ENCODE measurements at places on chromosomes 11 and 22.
A peak's percentile ranks its signal among the peaks of the same experiment; 100 is the strongest.

- DNase-seq: peak; percentile 10
Observed at GRCh38 chr11:2580061-2580421, 119.8 kb downstream of the KCNQ1OT1 start.

DNA sequence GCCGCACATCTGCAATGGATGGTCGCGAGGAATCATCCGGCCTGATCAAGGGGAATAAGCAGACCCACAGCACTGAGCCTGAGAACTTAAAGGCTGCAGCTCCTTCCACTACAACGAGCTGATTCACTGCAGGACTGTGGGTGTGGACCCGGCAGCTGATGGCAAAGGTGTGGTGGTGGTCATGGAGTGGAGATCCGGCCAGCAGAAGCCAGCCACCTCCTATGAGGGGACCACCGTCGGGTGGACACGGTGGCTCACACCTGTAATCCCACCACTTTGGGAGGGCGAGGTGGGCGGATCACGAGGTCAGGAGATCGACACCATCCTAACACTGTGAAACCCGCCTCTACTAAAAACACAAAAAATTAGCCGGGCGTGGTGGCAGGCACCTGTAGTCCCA lies 66.4 kb downstream of the DGCR2 start:
- DNase-seq: no peak

DNA sequence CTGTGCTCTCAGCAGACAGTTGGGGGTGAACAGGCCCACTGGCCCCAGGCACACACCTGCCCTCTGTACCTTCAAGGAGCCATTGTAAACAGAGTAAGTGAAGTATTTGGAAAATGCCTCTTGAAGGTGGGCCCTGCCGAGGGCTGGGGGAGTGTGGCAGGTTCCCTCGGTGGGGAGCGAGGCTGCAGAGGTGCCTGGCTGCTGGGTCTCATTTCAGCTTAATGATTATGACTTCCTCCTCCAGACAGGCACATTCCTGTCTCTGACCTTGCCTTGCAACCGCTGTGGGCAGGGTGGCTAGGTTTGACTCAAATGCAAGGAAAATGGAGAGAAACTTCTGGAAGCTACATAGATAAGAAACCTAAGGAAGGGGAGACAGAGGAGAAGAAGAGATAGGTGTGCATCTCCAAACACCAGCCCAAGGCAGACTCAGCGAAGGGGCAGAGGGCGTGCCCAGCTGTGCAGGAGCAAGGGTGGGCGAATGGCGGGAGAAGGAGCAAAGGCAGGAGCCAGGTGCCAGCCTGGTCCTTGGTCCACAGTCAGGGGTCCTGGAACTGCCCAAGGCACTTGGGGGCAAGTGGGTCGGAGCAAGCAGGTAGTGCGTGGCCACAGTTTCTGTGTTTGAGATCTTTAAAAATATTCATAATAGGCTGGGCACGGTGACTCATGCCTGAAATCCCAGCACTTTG lies 14.0 kb downstream of the GRAMD4 start:
- no peak for DNase-seq

GRCh38 chr11:28524098-28524497 lies 415.9 kb downstream of the METTL15 start:
- DNase-seq: no peak

DNA sequence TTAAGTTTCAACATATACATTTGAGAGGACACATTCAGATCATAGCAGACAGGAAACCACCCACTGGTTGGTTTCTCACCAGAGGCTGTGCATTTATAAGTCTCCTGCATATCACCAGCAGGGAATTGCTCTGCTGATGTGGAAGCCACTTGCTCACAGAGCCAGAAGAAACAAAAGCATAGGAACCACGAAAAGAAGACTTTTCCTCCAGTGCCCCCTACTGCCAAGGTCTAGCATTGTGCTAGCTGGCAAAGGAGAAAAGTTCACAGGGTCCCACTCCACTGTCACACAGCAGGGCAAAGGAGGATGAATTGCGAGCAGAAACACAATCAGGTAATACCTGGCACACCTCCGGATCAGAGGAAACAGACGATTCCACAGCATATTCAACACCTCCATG lies 28.9 kb upstream of the ISX start:
- no peak for DNase-seq

DNA sequence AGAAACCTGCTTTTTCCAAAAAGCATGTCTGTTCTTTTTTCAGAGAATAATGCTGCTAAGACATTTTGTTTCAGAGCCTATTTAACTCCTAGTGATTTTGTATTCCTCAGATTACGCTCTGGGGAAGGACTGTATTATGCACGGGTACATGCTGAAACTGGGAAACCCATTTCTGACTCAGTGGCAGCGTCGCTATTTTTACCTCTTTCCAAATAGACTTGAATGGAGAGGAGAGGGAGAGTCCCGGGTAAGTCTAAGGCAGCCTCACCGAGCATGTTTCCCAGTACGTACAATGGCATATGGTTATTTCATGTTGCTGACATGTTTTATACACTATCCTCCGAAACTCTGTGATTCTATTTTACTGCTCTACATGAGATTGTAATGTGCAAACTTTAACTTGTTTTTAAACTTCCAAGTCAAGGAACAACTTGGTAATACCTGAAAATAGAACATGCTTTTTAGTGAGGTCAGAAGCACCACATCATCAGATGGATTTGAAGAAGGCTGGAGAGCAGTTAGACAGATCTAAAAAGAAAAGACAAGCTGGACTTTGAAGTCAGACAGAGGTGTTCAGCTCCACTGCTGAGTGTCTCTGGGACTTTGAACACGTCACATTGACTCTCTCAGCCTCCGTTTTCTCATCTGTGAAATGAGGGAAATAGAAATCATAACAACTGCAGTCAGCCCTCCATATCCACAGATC lies 23.7 kb upstream of the MYO18B start:
- no peak for DNase-seq

GRCh38 chr11:9893474-9893873 lies 229.6 kb downstream of the SWAP70 start:
- no peak for DNase-seq

GRCh38 chr11:104892723-104893511 lies 5.3 kb downstream of the CASP12 start:
- DNase-seq: no peak

DNA sequence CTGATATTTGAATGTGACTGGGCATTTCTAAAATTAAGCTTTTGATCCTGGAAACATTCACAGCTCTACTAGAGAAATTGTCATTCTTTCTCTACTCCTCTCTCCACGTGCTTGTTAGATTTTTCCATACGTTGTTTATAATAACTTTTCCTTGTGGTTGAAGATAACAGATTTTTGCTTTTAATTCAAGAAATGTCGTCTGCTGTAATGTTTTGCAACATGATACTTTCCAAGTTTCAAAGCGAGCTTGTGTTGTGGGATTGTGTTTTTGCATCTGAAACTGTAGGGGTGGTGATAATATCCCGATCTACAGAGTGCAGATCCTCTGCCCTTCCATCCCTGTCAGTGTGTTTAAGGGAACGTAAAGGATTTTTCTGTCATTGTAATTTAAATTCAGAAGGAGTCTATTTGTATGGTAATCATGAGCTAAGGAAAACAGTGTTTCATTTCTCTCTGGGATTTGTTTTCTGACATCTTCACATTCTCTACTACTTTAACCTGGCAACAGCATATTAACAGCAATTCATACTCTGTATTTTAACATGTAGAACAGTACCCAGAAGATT lies 321.4 kb downstream of the FAT3 start:
- DNase-seq: no peak

DNA sequence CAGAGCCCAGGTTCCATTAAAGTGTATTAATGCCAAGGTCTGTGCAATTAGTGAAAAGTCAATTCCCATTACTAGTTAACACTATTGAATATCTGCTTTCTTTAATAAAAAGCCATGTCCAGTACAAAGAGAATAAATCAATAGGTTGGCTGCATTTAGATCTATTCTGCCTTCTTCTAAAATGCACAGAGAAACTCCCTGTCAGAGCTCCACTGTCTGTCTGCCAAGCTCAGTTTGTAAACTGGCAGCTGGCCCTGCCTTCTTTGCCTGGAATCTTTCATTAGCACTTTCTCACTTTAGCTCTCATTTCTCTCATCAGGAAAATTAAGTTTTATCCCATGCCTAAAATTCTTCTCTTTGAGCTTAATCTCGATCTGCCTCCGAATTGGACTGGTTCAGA lies 35.6 kb downstream of the ARL14EP start:
- DNase-seq: no peak

DNA sequence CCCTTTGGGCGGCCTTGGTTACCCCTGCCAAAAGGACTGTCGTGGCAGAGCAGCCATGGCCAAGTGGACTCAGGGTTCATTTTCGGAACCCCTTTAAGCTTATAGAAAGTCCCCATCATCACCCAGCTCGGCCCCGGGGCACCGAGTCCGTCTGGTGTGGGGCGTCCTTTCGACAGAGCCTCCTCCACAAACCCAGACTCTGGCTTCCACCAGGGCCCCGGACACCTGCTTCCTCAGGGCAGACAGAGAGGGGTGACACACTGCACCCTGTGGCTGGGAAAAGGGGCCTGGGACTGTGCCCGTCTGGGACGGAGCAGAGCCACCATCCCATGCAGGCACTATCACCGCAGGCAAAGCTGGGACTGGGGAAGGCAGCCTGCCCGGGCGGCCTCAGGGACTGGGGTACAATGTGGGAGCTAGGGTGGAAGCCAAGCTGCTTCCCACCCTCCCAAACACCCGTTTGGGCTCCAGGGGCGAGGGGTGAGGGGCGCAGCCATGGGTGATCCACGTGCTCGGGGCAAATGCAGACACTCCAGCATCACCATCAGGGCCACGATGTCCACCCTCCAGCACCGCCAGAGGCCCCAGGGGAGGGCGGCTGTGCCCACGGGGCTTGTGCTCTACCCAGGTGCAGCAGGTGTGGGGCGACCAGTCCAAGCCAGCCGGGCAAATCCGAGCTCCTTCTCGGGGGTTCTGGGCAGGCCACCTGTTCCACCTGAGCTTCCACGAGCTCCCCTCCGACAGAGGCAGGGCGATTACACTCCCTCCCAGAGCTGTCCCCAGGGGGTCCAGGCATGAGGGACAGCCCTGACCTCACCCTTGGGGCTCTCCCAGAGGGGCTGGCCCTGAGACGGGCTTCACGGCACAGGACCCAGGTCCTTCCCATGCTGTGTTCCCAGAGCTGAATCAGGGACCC lies 11.7 kb upstream of the MRPL23 start:
- no peak for DNase-seq

- no peak for DNase-seq
Observed at GRCh38 chr11:24560324-24560723, 63.5 kb downstream of the LUZP2 start.

DNA sequence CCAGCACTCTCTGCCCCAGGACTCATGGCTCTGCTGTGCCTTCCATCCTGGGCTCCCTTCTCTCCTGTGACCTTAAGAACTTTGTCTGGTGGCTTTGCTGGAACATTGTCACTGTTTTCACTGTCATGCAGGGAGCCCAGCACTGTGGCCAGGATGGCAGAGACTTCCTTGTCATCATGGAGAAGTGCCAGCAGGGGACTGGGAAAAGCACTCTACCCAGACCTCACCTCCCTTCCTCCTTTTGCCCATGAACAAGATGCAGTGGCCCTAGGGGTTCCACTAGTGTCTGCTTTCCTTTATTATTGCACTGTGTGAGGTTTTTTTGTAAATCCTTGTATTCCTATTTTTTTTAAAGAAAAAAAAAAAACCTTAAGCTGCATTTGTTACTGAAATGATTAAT lies 2.9 kb upstream of the TTC36 start:
- DNase-seq: no peak

DNA sequence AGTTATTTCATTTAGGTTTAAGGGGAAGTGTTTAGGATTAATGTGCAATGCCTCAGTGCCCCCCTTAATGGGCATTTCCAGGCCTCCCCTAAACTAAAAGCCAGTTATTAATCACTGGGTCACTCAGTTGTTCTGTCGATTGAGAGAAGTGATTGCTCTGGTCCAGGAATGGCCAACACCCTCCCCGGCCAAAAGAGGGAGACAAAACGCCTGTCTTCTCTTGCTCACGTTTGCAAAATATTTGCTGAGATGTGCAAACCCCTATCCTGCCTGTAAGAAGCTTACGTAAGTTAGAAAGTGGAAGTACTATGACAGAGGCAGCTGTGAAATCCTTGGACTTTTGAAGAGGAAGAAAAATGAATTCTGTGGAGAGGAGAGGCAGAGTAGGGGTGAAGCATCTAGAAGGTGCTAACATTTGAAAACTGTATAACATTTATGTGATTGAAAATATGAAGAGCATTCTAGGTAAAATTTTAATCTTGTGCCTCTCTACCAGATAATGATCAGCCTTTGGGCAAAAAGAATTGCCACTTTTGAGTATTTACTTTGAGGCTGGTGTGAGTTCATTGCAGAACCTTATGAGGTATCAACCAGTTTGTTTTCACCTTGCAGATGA lies 37.7 kb downstream of the NTM start:
- no peak for DNase-seq

GRCh38 chr11:9774591-9775397 lies 110.9 kb downstream of the SWAP70 start:
- no peak for DNase-seq

GRCh38 chr11:114197799-114198500 lies 98.2 kb upstream of the NNMT start:
- no peak for DNase-seq

- no peak for DNase-seq
Observed at GRCh38 chr11:126646701-126647557, 291.4 kb downstream of the ST3GAL4 start.

DNA sequence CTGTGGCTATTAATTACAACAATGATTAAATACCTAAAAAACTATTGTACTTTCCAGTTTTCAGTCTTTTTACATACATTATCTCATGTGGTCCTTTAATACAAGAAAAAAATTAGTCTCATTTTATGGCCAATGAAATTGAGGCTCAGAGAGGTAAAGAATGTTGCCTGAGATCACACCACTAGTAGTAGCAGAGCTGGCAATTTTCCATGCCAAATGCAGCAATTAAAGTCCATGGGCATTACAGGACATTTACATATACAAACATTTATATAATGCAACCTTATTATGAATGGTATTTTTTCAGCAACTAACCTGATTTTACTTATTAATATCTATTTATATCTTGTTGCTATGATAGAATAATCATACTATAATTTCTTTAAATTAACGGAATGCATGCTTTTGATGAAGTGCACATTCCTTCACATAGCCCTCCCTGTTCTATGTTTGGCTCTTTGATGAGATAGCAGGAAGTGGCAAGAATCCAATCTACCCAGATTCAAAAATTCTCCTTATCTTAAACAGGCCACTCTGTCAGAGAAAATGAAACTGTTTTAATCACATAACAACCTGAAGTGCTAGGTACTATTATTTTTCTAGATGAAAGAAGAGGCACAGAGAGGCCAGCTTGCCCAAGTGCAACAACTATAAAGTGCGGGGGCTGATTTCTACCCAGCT lies 120.9 kb upstream of the LDLRAD3 start:
- no peak for DNase-seq

DNA sequence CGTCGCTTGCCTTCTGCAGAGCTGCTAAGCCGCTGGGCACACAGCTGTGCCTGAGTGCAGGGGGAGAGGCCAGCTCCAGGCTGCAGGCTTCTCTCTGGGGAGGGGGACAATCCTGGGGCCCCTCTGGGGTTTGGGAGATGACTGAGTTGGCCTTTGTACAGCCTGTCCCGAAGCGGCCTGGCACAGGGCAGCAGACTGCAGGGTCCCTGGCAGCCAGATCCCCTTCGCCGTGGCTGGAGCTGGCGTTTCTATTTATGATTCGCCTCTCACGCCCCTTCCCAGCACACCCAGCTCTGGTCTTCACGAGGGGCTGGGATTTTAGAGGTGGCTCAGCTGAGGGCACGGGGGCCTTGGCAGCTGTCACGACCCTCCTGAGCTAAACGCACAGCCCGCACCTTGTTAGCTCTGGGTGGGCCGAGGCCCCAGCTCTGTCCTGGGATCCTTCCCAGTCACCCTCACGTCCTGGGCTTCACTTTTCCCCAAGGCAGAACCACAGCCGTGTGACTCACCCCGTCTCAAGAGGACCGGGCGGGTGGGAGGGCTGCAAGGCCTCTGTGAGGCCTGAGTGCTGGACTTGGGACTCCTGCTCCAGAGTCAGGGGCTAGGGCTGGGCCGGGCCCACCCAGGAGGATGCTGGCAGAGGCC lies 18.4 kb downstream of the OSBPL5 start:
- no peak for DNase-seq
